ENCODE measurements at places on chromosomes 7 and 10. TPM values are rescaled to one million over a fixed set of nuclear protein-coding genes. Genes with fewer than 3 reads are reported as not detected.

- no peak for DNase-seq
Observed at GRCh38 chr7:18936265-18936664, 181.2 kb downstream of the TWIST1 start.

DNA sequence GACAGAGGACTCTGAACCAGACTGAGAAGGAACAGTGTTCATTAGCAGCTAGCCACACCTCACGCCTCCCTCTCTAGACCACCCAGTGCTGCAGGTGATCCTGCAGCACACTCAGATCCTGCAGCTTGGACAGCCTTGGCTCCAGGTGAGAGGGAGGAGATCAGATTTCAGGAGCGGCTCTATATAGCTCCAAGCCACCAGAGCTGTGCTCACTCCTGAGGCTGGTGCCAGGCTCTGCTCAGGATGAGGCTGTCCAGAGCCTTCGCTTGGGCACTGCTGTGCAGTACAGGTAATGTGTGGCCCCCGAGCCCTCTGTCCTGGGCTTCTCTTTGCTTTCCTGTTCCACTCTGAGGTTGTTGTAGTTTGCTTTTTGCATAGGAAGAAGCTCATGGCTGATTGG, 42.4 kb downstream of the C10orf120 start:
- DNase-seq, result no peak

DNA sequence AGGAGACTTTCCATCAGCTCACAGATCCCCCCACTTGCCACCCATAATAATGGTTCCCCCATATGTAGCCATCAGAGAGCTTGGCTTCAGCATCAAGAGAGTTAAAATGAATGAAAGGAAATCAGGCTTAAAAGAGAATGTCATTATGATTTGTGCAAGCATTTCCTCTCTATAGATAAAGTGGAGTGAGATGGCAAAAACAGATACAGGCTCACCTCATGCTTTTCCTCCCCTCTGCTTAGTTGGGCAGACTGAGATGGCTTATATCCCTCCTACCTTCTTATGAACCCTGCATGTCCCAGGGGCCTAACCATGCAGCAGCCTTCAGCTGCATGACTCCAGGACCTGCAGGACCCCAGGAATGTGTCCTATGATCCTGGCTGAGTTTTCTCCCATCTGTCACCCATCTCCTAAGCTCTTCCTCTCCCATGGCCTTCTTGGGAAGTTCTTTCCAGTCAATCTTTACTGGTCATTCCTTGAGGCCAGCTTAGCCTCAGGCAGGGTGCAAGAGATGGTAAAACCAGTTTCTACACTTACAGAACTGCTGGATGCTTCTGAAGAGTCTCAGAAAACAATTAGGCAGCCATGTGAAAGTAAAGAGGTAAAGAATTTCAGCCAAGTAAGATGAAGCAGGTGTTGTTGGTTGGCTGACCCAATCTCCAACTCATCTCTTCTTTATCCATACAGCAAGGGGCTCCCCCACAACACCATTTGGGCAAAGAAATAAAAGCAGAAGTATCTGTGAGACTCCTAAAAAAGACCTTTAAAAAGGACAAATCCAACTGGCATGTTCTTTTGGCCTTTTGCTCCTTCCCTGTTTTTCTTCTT, 159.7 kb downstream of the RTKN2 start:
- no peak for DNase-seq

- DNase-seq, result no peak
Observed at GRCh38 chr10:34906067-34906965, 91.2 kb upstream of the PARD3 start.

The SHH gene
- total RNA-seq, result 0.08 TPM

The KIF5B gene
- total RNA-seq, result 104 TPM

The FFAR4 gene
- not detected for total RNA-seq
